ENCODE measurements at places on chromosomes 3 and 15.

DNA sequence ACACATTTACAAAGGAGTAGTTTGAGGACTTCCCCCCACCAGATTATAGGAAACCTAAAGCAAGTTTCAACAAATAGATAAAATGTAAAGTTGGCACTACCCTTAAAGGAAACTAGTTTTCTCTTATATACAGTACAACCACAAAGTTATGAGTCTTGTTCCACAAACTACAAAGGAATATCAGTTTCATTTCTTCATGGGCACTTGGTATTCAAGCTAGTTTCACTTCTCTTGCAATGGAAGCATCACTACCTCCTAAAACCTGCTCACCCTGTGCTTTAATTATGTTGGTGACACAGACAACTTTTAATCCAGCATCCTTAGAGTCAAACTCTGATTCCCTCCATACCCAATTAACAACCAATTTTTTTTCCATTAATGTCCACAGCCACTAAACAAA is 707.0 kb downstream of the ROBO2 start:
- DNase-seq, result no peak

GRCh38 chr3:129966876-129967275 is 7.6 kb upstream of the TRH start:
- DNase-seq, result no peak

DNA sequence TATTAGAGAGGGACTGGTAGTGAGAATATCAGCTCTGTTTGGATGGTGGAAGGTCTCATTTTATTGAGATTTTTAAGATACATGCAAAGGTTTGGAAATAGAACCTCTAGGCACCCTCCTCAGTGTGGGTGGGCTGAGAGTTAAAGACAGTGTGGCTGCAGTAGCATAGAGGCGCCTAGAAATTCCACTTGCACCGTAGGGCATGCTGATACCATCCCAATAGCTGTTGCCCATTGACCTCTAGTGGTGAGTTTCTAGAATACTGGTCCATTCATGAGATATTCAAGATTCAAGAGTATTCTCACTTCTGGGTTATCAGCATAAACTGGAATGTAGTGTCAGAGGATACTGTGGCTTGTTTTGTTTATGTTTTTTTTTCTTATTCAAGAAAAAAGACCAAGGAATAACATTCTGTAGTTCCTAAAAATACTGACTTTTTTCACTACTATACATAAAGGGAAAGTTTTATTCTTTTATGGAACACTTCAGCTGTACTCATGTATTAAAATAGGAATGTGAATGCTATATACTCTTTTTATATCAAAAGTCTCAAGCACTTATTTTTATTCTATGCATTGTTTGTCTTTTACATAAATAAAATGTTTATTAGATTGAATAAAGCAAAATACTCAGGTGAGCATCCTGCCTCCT is 87.2 kb downstream of the TGFBR2 start:
- DNase-seq, result peak; percentile 20

DNA sequence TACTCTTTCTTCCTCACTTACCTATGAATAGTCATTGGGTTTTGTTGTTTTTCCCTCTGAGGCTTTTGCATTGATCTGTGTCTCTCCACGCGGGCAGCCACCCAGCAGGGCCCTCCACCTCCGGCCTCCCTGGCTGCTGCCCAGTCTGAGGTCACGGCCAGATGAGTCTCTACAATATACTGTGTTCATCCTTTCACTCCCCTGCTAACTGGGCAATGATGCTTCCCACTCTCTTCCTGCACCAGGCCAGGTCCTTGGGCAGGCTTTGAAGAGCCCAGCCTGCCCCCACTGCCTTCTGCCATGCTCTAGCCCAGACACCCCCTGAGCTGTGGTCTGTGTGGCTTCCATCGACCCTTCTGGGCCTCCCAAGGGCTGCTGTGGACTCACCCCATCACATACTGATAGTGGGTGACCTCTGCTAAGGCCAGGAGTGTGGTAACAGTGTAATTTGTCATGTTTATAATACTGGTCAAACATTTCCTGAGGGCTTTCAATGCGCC is 18.0 kb downstream of the PDIA5 start:
- DNase-seq, result no peak

DNA sequence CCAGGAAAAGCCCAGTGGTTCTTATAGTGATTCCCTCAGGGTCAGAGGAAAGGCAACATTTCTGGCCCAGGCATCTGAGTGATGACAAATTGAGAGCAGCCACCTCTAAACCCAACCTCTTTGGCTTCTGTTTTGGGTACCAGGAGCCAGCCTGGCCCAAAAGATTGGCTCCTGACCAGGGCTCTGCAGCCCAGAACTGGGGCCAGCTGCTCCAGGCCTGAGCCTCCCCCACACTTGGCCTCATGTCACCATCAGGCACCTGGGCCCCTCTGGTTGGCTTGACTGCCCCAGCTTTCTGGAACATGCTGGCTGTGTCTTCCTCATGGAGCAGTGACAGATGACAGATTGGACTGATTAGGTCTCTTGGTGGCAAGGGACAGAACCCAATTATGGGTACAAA is 26.0 kb upstream of the HCN4 start:
- no peak for DNase-seq

- DNase-seq, result no peak
Measured at GRCh38 chr3:135760581-135760980, 204.9 kb upstream of the PPP2R3A start.

- peak; percentile 15 for DNase-seq
Measured at GRCh38 chr15:62572797-62573196, 407.7 kb upstream of the C2CD4B start.

GRCh38 chr15:90644952-90645725 is 72.0 kb upstream of the BLM start:
- DNase-seq, result no peak

- DNase-seq, result no peak
Measured at GRCh38 chr15:72872066-72872845, 88.7 kb upstream of the ADPGK start.

GRCh38 chr15:67267951-67268941 is 13.7 kb downstream of the IQCH start:
- no peak for DNase-seq

GRCh38 chr15:67133738-67134066 is 68.3 kb downstream of the SMAD3 start:
- no peak for DNase-seq

GRCh38 chr3:10329495-10330015 is 8.6 kb upstream of the SEC13 start:
- DNase-seq, result no peak

DNA sequence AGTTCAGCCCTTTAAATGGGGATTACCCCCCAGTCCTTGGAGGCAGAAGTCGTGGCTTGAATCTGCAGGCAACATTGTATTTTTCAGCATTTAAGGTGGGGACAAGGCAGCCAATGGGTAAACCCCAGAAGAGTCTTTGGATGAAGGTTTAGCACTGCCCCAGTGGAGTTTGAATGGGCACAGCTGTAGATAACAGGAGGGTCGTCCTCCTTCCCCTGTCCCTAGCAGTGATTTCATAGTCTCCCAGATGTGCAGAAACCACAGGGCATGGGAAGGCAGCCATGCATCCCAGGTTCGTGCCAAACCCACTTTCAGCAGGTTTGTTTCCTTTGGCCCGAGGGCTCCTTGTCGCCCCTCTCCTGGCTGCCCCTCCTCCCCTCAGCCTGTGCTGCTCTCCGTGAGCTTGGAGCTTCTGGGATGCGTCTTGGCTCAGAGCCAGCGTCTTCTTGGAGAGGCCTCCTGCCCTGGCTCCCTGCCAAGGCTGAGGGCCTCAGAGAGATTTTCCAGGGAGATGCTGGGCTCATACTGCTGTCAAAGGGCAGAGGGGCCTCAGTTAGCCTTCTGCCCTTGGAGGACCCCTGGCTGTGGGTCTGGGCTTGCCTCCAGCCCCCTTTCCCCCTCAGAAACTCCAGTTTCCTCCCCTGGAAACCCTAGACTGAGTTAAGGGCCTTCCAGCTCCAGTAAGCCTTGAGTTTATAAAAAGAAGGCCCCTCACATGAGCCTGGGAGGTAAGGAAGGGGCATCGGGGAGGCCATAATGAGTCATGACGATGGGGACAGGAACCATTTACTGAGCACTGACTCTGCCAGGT is 48.9 kb upstream of the POLG start:
- DNase-seq, result peak; percentile 34

- DNase-seq, result no peak
Measured at GRCh38 chr15:67202091-67202490, 52.4 kb downstream of the AAGAB start.

DNA sequence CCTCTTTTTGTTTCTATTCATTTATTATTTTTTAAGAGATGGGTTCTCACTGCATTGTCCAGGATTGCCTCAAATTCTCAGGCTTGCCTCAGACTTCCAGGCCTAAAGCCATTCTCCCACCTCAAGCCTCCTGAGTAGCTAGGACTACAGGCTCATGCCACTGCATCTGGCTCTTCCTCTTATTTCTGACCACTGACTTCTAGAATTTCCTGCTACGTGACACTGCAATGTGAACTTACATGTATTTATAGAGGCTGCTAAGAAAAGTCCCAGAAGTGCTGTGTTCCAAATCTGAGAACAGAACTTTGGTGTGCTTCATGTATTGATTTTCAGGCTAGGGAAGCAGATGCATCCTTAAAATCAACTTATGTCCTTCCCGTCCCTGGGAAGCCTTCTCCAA is 407.4 kb downstream of the RSL24D1 start:
- DNase-seq, result no peak

DNA sequence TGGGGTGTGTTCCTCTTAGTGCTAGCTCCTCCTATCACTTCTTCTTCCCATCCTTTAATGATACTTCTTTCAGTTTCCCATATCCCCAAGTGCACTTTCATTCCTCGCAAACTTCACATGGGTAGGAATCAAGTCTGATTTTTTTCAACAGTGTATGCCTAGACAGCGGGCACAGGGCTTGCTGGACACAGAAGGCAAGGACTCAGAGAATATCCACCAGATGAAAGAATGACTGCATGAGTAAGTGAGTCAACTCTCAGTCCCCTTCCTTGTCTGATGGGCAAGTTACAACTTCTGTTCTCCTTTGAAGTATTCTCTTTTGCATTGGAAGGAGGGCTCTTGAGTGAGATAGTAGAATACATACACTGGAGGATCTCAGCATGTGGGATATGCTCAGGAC is 3.1 kb upstream of the SQOR start:
- no peak for DNase-seq

GRCh38 chr15:93043621-93044300 is 45.2 kb downstream of the RGMA start:
- no peak for DNase-seq

- DNase-seq, result no peak
Measured at GRCh38 chr3:43766672-43767465, 76.1 kb downstream of the ABHD5 start.

- DNase-seq, result no peak
Measured at GRCh38 chr3:5220193-5220592, 32.7 kb downstream of the EDEM1 start.

DNA sequence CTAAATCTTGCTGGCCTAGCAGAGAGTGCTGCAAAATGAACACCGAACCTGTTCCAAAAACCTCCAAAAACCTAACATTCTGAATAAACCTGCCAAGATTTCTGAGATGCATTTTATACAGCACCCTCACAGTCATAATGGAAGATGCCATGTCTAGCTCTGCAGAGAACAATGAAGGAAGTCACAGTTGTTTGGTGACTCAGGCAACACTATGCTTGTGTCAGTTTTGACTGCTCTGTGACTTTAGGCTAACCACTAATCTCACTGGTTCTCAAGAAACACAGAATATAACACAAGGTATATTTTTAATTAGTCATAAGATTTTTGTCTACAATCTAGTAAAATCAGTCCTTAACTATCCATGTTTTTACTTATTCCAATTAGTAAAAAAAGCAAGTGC is 606.6 kb downstream of the TBL1XR1 start:
- DNase-seq, result no peak

DNA sequence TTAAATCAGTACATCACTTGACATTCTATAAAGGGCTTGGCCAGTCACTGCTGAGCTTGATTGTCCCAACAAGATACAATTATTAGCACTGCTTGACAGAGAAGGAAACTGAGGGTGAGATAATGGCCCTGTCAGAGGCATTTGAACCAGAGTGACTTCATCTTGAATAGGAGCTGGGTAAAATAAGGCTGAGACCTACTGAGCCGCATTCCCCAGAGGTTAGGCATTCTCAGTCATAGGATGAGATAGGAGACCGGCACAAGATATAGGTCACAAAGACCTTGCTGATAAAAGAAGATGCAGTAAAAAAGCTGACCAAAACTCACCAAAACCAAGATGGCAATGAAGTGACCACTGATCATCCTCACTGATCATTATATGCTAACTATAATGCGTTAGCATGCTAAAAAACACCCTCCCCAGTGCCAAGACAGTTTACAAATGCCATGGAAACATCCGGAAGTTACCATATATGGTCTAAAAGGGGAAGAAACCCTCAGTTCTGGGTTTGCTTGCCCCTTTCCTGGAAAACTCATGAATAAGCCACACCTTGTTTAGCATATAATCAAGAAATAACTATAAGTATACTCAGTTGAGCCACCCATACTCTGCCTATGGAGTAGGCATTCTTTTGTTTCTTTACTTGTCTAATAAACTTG is 239.1 kb upstream of the SETMAR start:
- no peak for DNase-seq

- no peak for DNase-seq
Measured at GRCh38 chr3:37024820-37025405, 31.6 kb downstream of the MLH1 start.

DNA sequence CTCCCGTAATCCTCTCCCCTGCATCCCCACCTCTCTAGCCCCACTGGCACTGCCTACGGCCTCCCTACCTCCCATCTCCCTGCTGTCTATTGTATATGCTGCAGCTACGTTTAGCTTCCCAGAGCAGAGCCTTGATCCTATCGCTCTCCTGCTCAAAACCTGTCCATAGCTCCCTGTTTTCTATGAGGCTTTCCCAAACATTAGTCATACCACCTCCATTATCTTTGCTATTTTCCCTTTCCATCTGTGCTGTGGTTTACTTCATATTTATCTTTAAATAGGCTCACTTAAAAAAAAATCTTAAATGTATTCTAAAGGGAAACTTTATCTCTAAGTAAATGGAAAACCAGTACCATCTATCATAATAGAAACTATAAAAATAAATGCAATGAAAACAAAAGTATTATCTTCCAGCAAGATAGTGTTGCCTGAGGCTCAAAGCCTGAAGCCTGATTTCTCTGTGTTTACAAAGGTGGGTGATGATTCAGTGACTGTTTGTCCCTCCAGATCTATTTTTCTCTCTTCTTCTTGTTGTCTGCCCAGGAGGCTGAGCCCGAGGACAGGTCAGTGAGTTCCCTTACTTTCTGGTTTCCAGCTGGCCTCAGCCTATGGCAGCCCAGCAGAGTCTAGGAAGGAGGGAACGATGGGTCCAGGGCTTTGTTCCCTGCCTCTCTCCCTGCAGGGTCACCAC is 397.1 kb upstream of the CFAP20DC start:
- DNase-seq, result no peak

DNA sequence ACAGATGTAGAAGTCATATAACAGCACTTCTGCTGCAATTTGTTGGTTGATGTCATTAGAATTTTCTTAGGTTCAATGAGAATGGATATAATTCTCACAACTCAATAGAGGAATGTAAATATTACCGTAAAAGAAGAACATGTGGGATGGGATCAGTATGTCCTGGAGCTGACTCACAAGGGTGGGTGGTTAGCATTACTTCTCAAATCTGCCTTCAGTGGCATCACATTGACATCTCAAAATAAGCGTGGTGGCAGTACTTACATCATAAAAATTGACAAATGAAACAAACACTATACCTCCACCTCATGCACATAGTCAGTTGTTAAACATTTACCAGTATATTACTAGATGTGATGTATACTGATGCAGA is 1068.0 kb upstream of the CADM2 start:
- no peak for DNase-seq

GRCh38 chr3:197540961-197541377 is 14.8 kb downstream of the BDH1 start:
- DNase-seq, result no peak

GRCh38 chr3:195421400-195421799 is 21.4 kb downstream of the ACAP2 start:
- DNase-seq, result no peak

- DNase-seq, result peak; percentile 62
Measured at GRCh38 chr15:82043130-82043673, 2.6 kb downstream of the MEX3B start.

All from NCI-H526 treated with DMSO at 0.1 percent for 48 hours (cell line).